ENCODE measurements at places on chromosomes 16 and 17. TPM values are rescaled to one million over a fixed set of nuclear protein-coding genes. Genes with fewer than 3 reads are reported as not detected.
A peak's percentile ranks its signal among the peaks of the same experiment; 100 is the strongest.

The SCGB1C2 gene
- total RNA-seq, result not detected

The IRX6 gene
- 0.16 TPM for total RNA-seq

The SLC26A11 gene
- 34.0 TPM for total RNA-seq

The STH gene
- not detected for total RNA-seq

The RRAD gene
- 23.6 TPM for total RNA-seq

The KRT40 gene
- not detected for total RNA-seq

The HBA2 gene
- 448 TPM for total RNA-seq

The GPR179 gene
- not detected for total RNA-seq

The IL34 gene
- 14.2 TPM for total RNA-seq

The MPO gene
- total RNA-seq, result 0.26 TPM

The ADORA2B gene
- 0.71 TPM for total RNA-seq

The TBC1D26 gene
- total RNA-seq, result not detected

The SOX8 gene
- 2.2 TPM for total RNA-seq

The DNAAF8 gene
- total RNA-seq, result 0.24 TPM

The LPO gene
- total RNA-seq, result not detected

- DNase-seq, result peak; percentile 61
Observed at GRCh38 chr16:50269061-50269705, 2.8 kb downstream of the ADCY7 start.

- no peak for DNase-seq
Observed at GRCh38 chr17:69870091-69870530, 204.9 kb upstream of the KCNJ16 start.

DNA sequence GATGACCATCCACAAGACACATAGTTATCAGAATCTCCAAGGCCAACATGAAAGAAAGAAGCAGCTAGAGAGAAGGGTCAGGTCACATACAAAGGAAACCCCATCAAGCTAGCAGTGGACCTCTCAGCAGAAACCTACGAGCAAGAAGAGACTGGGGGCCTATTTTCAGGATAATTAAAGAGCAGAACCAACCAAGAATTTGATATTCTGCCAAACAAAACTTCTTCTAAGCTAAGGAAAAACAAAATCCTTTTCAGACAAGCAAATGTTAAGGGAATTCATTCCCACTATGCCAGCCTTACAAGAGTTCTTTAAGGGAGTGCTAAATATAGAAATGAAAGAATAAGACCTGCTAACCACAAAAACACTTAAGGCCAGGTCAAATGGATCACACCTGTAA, 47.8 kb downstream of the ITFG1 start:
- DNase-seq, result no peak

GRCh38 chr16:13013043-13013442, 111.6 kb downstream of the SHISA9 start:
- DNase-seq, result no peak

DNA sequence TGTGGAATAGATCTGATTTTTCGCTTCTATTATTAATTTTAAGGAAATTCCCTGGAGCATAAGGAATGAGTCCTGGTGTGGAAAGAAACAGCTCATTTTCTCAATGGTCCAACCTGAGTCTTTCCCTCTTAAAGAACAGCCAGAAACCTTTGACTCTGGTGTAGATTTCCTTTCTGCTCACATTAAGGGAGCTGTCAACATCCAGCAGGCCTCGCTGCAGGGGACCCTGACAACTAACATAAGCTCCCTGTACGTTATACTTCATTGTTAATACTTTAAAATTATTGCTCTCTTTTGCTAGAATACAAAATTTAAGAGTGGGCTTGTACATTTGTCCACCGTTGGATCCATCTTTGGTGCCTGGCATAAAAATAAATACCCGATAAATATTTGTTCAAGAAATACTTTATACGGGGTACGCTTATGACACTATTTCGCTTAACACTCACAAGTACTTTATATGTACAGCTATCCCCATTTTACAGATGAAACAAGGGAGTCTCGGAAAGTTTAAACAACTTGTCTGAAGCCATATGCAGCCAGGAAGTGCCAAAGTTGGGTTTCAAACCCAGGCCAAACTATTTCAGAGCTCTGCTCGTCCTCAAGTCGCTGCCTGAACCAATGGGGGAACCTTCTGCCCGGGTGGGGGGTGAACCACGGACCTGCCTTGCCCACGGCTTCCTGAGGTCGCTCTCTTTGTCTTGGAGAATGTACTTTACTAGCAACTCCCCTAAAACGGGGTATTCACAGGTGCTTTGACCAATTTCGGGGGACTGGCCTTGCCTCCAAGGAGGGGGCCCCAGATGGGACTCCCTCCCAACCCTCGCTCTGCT, 611 bp downstream of the SMARCE1 start:
- no peak for DNase-seq

- peak; percentile 84 for DNase-seq
Observed at GRCh38 chr17:41812381-41813151, at the start of gene FKBP10. FKBP10 (plus strand) TSS chr17:41813004; CDS start chr17:41813035, 31 bp downstream.

DNA sequence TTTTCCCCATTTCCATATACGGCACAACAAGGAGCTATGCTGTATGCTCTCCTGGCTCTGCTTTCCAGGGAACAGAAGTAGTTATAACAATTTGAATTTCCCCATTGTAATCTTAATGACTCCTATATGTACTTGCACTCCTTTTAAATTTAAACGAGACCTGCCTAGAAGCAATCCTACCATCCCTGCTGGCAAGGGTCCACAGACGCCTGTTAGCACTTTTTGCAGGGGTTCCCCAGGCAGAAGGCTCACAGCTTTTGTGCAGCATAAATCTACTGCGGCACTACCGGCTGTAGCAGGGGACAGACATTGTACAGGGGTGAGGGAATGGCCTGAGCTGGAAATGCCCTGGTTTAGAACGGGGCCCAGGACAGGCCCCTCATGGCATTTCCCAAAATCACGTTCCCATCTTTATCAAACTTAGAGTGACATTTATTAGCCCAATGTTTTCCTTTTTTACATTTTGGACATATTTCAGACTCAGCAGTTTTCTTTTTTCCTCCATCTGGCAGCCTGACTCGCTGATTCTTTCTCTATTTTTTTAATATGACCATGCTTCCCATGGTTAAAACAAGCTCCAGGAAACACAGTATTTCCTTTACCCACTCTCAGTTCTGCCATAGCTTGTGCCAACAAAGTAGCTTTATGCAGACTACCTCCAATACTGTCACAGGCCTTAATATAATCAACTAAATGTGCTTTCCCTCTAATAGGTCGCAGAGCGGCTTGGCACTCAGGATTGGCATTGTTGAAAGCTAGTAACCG, 35.4 kb upstream of the USP22 start:
- DNase-seq, result no peak

DNA sequence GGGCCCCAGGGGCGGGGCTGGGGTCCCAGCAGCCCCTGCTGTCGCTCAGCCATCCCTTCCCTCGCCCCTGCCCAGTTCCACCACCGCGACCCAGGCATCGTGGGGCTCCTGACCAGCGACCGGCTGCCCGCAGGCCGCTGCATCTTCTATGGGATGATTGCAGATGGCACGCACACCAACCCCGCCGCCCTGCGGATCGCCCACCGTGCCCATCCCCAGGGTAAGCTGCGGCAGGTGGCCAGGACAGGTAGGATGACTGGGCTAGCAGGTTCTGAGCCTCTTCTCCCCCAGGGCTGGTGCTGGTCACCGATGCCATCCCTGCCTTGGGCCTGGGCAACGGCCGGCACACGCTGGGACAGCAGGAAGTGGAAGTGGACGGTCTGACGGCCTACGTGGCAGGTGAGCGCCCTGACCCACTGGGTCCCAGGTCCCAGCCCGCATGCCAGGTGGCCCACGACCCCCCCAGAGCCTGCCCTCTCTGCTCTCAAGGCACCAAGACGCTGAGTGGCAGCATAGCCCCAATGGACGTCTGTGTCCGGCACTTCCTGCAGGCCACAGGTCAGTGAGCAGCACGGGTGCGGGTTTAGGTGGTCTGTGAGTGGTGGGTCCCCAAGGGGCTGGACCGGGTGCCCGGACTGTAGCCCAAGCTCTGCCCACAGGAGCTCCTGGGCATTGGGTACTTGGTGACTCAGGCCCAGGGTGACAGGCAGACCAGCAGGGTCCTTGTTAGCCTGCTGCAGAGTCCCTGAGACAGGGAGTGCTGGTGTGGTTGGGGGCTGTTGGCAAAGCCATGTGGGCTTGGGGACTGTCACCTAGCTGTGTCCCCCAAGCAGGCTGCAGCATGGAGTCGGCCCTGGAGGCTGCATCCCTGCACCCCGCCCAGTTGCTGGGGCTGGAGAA, 2.8 kb downstream of the CEMP1 start:
- DNase-seq, result no peak

DNA sequence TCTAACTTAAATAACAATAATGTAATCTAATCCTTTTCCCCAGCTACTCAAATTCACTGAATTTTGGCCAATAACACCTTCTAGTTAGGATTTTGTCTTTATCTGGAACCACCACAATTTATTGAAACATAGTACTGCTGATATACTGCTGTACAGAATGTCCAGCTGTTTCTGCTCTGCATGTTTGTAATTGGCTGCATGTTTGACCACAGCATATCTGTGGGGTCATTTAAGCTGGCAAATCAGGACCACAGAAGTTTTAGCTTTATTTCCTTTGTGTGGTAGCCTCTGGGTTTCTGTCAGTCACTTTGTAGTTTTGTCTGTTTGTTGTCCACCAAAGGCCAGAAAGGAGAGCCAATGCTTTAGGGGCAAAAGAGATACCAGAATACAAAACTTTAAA, 22.2 kb upstream of the RAB11FIP4 start:
- no peak for DNase-seq

- no peak for DNase-seq
Observed at GRCh38 chr17:42548070-42548837, 4.5 kb upstream of the HSD17B1 start.

DNA sequence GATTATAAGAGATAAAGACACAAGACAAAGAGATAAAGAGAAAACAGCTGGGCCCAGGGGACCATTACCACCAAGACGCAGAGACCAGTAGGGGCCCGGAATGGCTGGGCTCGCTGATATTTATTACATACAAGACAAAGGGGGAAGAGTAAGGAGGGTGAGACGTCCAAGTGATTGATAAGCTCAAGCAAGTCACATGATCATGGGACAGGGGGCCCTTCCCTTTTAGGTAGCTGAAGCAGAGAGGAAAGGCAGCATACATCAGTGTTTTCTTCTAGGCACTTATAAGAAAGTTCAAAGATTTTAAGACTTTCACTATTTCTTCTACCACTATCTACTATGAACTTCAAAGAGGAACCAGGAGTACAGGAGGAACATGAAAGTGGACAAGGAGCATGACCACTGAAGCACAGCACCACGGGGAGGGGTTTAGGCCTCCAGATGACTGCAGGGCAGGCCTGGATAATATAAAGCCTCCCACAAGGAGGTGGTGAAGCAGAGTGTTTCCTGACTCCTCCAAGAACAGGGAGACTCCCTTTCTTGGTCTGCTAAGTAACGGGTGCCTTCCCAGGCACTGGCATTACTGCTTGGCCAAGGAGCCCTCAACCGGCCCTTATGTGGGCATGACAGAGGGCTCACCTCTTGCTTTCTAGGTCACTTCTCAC, 63.9 kb upstream of the ARL4D start:
- DNase-seq, result no peak

DNA sequence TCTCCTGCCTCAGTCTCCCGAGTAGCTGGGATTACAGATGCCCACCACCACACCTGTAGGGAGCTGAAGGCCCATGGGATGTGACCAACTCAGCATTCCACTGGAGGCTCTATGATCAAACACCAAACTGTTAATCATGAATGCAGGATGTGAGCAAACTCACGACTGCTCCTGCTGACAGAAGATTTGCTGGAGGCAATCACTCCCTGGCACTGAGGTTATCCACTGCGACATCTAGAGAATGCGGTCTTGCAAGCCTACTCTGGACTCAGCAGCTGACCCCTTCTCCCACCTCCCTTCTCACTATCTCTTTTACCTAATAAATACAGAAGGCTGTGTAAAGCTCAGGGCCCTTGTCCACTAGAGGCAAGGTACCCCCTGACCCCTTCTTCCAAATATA, 4.9 kb downstream of the TEX14 start:
- DNase-seq, result no peak

GRCh38 chr16:10868596-10869469, 8.2 kb upstream of the CIITA start:
- DNase-seq, result peak; percentile 84

DNA sequence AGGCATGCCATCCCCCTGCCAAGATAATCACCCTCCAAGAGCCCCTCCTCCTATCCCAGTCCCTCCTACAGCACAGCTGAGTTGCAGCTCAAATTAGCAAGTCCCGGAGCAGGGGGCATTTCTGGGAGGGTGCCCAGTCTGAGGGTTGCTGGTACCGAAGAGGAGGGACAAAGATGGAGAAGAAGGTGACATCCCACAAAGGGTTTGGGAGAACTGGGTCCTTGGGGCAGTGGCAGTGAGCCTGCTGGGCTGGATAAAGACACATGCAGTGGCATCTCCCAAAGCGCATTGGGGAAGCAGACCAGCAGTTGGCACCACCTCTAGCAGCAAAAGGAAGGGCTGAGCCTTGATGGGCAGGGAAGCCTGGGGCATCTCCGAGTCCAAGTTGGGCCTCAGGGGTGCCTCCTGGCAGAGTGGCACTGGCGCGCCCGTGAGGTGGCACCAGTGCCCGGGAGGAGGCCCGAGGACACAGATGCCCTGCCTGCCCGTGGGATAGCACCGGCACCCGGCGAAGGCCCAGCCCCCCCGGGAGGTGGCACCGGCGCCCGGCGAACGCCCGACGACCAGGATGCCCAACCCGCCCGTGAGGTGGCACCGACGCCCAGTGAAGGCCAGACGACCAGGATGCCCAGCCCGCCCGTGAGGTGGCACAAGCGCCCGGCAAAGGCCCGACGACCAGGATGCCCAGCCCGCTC, 622 bp downstream of the TOM1L2 start:
- no peak for DNase-seq

DNA sequence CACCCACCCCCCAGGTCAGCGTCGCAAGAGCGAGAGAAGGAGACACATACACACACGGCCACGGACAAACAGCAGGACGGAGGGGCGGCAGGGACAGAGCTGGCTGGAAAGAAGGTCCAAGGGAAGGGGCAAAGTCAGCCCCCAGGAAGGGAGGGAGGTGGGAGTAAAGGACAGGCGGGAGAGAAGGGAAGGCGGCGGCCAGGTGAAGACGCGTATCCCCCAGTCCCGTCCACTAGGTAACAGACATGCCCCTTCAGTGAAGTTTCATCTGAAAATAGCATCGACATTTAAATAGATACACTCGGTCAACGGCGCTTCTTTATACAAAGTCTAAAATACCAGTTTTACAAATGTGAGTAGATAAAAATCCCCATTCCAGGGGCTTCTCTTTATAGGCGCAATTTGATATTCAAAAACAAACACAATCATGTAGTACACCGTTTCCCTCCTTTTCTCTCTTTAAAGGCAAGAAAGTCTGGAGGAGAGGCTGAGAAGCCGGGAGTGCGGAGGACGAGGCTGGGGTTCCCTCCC, 4.5 kb downstream of the CBX8 start:
- DNase-seq, result no peak

DNA sequence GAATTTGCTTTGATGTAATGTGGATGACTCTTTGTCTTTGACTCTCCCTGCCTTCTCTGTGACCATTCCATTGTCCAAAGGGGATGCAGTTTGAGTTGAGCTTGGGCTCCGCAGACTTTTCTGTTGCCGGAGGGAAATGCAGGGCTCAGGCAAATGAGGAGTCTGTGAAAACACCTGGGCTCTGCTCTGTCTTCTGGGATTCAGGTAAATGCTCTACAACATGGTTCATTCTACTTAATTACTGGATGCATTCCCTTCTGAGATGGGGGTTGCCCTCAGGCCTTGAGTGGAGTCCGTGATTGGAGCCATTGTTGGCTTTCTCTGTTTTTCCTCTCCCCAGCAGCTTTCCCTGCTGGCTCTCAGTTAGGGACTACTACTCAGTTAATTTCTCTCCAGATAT, 26.4 kb upstream of the SPNS2 start:
- DNase-seq, result no peak
